D721Med (cell line): ENCODE measurements at places on chromosomes 7 and 10.

DNA sequence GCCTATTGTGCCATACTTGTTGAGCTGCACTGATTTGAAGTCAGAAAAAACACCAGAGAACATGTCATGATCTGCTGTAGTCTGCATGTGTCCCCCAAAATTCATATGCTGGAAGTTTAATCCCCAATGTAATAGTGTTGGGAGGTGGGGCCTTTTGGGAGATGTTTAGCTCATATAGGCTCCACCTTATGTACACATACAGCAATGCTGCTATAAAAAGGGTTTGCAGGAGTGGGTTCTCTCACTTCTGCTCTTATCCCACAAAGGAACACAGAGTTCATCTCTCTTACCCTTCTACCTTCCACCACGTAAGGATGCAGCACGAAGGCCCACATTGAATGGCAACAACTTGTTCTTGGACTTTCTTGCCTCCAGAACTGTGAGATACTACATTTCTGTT lies 23.0 kb downstream of the GPR22 start:
- no peak for DNase-seq

- no peak for DNase-seq
Measured at GRCh38 chr7:133739817-133740216, 387.3 kb upstream of the LRGUK start.

- DNase-seq = no peak
Measured at GRCh38 chr7:151383638-151384351, 26.0 kb downstream of the WDR86 start.

DNA sequence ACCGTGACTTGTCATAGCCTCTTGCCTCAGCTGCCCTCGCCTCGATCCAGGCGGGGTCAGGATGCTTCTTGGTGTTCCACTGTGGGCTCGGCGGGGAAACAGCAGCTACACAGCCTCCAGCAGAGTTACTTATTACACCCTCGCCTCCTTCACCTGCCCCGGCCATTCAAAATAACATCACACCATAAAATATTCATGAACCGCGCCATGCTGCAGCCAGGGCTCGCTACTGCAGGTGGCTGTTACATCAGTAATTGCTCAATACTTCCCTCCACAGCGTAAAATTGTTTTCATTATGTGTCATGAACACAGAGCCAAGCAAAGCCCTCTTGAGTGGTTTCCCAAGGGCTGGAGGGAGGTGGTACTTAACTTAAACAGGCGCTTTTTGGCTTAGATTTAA lies 241.5 kb upstream of the SP8 start:
- no peak for DNase-seq
